ENCODE measurements at places on chromosomes 13 and 19.

GRCh38 chr19:5166262-5166661 is 174.3 kb downstream of the PTPRS start:
- DNase-seq, result no peak

GRCh38 chr19:28960586-28960985 is 252.4 kb downstream of the UQCRFS1 start:
- no peak for DNase-seq

DNA sequence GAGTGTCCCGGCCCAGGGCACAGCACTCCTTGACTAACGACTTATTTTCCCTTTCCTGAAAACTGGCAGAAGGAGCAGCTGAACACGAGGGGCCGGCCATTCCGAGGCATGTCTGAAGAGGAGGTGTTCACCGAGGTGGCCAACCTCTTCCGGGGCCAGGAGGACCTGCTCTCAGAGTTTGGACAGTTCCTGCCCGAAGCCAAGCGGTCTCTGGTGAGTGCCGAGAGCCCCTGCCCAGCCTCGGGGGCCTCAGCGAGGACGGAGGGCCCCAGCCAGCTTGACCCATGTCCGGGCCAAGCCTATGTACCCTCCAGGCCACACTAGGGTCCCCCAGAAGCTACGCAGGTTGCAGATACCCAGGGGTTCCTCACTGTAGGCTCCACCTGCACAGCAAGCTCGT is 17.7 kb downstream of the SIN3B start:
- DNase-seq, result no peak

DNA sequence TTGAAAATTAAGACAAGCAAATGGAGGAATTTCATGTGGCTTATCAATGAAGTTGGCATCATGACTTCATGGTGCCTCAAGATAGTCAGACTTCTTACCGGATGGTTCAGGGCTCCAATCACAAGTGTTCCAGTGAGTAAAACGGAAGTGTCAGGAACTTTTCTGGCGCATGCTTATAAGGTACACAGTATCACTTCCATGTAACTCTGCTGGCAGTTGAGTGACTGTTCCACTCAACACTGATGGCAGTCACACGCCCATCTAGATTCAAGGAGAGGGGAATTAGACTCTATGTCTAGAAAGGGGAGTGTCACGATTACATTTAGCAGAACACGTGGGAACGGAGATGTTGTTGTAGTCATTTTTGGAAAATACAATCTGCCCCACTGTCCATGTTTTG is 114.3 kb downstream of the KCTD15 start:
- DNase-seq, result no peak

GRCh38 chr13:47539317-47539716 is 461.8 kb downstream of the SUCLA2 start:
- DNase-seq, result no peak

- no peak for DNase-seq
Measured at GRCh38 chr19:33795370-33796163, 1.1 kb upstream of the KCTD15 start.

All from activated CD8-positive, alpha-beta memory T cell treated with anti-CD3 and anti-CD28 coated beads for 4 hours (primary cell).